Activated CD4-positive, alpha-beta T cell treated with anti-CD3 and anti-CD28 coated beads for 24 hours (primary cell): ENCODE measurements at places on chromosomes 16 and 17.

DNA sequence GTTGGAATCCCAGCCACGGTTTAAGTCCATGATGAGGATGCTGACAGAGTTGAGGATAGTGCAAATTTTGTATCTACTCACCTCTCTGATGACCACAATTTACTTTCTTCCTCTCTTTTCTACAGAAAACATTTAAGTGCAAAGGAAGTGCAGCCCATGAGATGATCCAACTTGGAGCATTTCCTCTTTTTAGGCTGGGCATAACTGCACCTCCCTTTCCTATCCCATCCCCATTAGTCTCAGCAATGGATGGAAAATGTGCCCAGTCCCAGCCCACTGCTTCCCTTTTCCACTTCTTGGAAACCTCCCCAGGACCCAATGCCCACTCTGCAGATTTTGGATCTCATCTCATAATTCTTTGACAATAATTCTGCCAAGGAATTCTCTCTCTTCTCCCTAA, 16.6 kb upstream of the CCL8 start:
- DNase-seq, result no peak

GRCh38 chr16:55735120-55735781, 79.5 kb downstream of the SLC6A2 start:
- DNase-seq, result no peak

DNA sequence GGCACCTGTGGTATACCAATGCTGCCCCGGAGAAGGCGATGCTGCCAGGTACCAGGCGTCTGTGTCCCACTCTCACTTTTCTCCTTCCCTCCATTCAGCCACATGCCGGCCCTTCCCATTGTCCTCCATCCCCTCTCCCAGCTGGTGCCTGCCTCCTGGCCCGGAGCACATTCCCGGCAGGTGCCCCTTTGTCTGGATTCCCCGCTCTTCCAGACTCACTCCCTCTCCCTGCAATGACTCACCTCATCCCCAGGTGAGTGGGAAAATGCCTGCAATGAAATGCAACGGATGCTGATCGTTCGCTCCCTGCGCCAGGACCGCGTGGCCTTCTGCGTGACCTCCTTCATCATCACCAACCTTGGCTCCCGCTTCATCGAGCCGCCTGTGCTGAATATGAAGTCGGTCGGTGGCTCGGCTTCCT, 10.4 kb upstream of the KDM6B start:
- no peak for DNase-seq

GRCh38 chr16:59154295-59154694, 420.2 kb upstream of the GOT2 start:
- no peak for DNase-seq

GRCh38 chr17:78735832-78736525, 46.1 kb downstream of the CYTH1 start:
- DNase-seq, result no peak

- DNase-seq, result no peak
Observed at GRCh38 chr16:87680272-87680644, 78.0 kb downstream of the JPH3 start.

- no peak for DNase-seq
Observed at GRCh38 chr17:19292377-19292711, 55.2 kb downstream of the EPN2 start.

DNA sequence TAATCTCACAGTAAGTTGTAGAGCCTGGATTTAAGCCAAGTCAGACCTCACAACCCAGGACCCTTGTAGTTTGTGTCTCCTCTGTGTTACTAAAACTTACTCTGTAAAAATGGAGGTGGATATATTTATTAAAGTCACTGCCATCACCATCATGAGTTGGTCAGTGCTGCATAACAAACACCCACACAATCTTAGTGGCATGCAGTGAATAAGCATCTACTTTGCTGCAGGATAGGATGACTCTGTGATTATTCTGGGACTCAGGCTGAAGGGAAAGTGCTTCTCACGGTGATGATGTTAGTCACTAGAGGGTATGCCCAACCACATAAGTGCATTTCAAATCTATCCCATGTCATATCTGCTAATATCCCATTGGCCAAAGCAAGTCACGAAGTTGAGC, 398.7 kb downstream of the XYLT1 start:
- DNase-seq, result no peak

DNA sequence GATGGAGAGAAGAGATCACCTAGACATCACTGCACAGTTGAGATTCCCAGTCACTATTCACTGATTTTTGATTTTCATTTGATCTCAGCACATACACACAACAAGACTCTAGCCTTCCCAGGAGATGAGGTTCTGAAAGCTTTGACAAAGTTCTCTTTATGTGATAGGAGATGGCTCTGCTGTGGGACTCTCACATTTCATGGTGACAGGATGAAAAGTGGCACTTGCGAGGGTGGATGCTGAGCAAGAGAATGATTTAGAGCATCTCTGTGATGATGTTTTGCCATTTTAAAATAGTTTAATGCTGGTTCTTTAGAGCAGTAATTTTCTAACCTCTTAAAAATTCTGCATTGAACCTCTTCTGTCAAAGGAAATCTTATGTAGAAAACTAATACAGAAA, 113.3 kb upstream of the CA10 start:
- DNase-seq, result no peak

DNA sequence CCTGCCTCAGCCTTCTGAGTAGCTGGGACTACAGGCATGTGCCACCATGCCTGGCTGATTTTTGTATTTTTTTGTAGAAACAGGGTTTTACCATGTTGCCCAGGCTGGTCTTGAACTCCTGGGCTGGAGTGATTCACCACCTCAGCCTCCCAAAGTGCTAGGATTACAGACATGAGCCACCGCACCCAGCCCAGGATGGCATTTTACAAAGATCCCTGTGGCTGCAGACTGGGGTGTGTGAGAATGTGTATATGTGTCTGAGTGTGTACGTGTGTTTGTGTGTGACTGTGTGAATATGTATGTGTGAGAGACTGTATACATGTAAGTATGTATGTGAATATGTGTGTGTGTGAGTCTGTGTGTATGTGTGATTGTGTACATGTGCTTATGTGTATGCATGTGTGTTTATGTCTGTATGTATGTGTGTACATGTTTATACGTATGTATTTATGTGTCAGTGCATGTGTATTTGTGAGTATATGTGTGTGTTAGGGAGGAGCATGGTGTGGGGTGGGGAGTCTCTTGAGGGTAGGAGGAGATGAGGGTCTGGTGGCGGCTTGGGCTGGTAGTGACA, 17.0 kb downstream of the RPTOR start:
- DNase-seq, result no peak

- DNase-seq, result no peak
Observed at GRCh38 chr16:16830973-16831372, 452.0 kb downstream of the NPIPA7 start.

DNA sequence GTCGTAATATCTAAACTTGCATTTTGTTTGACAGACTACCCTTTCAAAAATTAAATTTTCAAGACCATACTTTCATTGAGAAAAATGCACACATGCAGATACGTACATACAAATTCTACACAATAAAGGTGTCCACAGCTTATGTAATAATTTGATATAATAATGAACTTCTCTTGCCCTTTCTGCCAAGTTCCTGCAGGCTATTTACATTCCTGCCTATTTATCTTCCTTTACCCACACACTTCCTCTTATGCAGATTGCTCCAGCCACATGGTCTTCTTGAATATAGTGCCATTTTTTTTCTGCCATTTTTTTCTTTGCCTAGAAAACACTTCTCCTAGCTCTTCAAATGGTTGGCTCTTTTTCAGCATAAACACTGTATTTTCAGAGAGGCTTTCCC, 826.9 kb upstream of the CDH8 start:
- DNase-seq, result no peak

DNA sequence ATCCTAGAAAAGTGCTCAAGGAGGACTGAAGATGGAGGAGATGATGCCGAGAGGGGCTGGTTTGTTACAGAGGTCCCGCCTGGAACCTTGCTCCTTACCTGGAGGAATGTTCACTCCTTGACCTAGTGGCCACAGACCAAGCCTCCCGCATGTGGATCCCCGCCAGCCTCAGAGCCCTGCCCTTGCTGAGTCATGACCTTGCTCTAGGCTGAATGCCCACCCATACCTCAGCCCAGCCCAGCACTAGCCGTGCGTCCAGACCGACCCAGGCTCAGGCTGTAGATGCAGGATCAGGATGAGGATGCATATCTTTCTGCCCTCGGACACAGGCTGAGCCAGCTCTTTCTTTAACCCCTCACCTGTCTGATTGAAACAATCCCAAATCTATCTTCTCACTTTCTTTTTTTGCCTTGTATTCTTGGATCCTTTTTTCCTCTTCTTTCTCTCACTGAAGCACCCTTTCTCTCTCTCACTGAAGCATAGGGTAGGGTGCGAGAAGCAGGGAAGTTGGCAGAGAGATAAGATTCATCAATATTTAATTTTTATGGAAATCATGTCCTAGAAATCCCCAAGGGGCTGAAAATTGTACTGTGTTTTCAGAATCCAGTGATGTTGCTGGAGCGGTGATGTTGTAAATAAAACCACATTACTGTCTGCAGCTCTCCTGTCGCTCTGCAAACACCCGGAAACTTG, 34.9 kb downstream of the WSCD1 start:
- DNase-seq, result no peak

- DNase-seq, result no peak
Observed at GRCh38 chr17:50922107-50922506, 56.0 kb upstream of the TOB1 start.
